Activated CD8-positive, alpha-beta memory T cell treated with anti-CD3 and anti-CD28 coated beads for 1 hour (primary cell): ENCODE measurements at places on chromosomes 16 and 17.

DNA sequence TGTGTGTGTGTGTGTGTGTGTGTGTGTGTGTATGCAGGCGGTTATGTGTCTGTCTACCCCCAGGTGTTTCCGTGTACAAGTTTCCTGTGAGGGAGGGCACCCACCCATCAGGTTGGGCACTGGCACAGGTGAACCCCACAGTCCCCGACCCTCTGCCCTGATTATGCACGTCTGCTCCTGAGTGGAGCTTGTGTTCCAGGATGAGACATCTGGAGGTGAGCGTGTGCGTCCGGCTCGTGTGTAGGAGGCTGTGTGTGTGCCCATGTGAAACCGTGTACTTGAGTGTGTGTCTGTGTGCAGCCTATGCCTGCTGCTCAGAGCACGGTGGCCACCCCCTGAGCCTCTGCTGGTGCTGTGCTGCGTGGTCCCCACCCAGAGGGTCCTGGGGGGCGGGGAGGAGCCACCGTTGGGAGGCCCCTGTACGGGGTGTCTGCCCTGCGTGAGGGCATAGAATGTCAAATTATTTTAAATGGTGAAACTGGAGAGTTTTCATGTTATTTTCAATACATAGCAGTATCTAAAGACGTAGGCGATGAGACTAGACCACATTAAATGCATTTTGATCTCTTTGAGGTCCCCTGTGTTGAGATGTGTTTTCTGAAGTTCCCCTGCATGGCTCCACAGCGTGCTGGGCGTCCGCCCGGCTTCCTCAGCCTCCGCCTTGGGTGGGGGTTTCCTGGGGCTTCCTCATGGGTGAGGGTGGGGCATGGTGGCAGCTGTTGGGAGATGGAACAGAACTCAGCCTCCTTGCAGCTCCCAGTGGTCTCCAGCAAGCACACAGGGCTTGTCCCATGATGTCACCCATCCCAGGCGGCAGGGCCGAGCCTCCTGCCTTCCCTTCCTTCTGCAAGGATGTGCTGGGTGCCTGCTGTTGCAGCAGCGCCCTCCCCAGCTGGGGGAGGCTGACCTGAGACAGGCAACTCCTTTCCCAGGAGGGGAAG is 43.4 kb downstream of the KCNJ12 start:
- no peak for DNase-seq

DNA sequence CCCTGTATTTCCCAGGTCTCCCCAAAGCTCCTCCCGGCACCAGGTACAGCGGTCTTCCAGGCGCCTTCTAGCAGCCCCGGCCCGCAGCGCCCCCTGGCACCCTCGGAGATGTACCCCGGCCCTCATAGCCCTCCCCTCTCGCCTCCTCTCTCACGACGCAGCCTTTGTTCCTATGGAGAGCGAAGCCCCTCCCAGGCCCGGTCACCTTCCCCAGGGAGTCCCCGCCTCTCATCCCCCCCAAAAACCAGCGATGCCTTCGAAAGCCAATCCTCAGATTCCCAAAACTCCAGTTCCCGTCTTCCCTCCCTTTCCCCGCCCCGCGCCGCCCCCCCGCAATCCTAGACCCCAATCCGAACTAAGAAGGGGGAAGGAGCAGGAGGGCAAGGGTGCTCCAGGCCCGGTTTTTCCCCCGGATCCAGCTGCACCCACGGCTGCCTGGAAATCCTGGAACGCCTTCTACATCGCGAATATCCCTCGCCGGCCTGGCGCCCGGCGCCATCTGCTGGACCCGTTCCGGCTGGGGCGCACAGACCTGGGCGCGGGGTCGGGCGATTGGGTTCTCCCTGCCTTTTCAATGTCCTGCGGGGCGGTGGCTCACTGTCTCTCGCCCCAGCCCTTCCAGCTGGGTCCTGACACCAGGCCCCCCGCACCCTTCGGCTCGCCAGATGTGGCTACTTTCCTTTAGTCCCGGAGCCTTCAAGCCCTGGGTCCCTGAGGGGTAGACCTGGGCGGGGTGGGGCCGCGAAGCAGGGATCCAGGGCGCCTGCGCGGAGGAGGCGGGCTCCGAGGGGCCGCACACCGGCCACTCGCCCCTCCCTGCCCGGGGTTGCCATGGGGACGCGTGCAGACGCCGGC is at the start of gene DNAH2:
TSS of gene DNAH2 (plus strand) at position 844 of the 855 bp plus-strand sequence. CDS start 1,991 bp downstream, outside the sequence.
- DNase-seq: no peak

- no peak for DNase-seq
These were observed 403.4 kb downstream of the CDH11 start for GRCh38 chr16:64718486-64718885.

DNA sequence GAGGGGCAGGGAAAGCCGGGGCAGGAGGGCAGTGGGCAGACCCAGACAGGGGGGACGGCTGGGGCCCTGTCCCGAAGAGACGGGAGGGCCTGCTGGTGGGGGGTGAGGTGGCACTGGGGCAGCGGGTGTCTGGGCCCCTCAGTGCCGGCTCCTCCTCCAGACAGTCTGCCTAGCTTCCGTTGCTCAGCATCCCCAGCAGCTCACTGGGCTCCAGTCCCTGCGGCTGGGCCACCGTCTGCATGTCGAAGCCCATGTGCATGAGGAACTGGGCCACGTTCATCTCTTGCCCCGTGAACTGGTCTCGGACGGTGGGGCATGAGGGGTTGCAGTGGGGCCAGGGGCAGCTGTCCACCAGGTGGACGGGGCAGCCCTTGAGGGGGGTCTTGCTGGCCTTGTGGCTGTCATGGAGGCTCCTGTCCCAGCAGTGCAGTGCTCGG is 5.8 kb upstream of the MYADML2 start:
- DNase-seq: no peak

DNA sequence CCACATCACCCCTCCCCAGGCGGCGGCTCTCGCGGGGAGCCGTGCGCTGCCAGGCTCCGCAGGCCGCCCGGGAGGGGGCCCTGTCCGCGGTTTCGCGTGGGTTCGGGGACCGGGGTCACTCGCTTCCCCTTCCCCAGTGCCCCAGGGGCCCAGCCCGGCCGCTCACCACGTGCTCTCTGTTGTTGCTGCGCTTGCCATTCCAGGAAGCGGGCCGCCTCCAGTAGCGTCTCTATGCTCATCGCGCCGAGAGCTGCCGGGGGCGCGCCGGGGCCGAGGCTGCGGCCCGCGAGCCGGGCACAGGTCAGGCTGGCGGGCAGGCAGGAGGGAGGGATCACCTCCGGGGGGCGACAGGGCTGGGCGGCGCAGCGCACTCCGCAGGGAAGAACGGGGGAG is 390 bp downstream of the MNT start:
- no peak for DNase-seq

DNA sequence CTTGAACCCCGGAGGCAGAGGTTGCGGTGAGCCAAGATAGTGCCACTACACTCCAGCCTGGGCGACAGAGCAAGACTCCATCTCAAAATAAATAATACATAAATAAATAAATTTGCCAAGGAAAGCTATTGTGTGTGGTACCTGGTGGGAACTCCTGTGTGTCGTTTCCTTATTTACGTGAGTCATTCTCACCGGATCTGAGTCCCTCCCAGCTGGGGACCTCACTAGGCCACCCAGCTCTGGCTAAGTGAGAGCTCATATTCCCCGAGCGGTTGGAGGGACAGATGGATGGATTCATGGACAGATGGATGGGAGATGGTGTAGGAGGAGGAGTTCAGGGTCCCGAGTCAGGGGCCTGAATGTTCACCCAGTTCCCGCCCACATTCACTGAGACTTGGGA is 22.9 kb upstream of the C1QL1 start:
- no peak for DNase-seq

DNA sequence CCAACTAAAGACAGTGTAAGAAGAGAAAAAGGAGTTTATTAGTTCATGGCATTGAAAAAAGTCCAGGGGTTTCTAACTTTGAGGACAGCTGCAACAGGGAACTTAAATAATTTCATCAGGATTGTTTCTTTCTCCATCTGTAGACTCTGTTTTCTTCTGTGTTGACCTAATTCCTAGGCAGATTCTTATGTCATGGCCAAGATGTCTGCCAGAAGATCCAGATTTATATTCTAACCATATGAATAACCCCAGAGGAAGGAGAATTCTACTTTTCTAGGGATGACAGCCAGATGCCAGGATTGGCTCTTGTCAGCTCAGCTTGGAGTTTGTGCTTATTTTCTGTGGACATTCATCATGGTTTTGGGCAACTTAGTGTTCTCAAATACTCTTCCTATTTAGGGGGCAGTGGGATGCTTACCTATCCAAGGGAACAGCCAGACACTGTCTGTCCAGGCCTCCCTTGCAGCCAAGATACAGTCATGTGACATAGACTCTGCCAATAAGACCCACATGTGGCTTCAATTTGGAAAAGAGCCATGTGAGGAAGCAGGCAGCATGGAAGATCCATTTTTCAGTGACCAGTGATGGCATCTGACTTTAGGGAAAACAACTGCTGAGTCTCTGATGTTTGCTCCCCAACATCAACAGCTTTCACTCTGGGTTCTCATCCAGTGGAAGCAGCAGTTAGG is 18.2 kb downstream of the PCTP start:
- no peak for DNase-seq

DNA sequence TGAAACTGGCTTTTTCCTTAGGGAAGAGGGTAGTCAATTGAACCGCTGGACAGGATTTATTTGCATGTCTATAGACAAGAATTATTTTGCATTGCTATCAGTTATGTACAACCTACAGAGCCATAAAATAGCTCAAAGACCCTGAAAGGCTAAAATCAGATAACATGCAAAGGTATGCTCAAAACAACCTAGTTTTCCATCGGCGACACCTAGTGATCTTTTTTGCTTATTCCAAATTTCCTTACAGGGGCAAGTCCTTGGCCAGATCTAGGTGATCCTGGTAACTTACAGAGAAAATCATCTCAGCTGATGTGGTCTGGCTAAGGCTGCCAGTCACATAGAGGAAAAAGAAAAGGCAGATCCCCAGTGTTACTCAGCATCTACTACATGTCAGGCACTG is 141.2 kb upstream of the RPL38 start:
- DNase-seq: no peak

DNA sequence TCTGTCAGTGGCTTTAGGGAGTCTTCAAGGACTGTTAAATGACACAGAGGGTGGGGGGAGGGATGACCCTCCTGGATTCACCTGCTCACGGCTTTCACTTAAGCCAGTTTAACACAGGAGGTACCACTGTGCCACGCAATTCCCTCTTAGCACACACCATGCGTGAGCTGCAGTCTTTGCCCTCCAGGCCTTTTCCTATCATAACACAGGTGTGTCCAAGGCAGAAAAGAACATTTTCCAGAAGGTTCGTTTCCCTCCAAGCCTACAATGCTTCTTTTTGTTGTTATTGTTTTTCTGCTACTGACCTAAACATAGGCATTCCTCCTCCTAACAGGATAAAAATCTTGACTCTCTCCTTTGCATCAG is 1.1 kb downstream of the ZFHX3 start:
- DNase-seq: no peak

GRCh38 chr16:84511180-84511800 is 6.8 kb upstream of the MEAK7 start:
- DNase-seq: peak; percentile 60

- no peak for DNase-seq
These were observed 1.4 kb downstream of the MRPS7 start for GRCh38 chr17:75263055-75263454.

GRCh38 chr17:65434251-65434650 is 127.2 kb downstream of the AXIN2 start:
- DNase-seq: no peak

DNA sequence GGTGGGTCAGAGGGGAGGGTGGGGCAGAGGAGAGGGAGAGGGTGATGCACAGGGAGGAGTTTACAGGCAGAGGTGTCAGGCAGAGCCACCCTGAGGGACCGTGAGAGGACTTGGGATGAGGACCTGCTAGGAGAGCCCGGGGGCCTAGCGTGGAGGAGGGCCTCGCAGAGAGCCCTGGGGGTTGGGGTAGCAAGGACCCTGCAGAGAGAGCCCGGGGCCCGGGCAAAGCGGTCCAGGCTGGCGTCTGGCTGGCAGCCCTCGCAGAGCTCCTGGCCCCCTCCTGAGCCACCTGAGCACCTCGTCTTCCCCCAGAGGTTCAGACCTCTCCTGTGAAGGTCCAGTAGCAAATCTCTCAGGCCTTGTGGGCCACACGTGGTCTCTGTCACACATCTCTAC is 42.0 kb upstream of the ZNF469 start:
- DNase-seq: no peak

DNA sequence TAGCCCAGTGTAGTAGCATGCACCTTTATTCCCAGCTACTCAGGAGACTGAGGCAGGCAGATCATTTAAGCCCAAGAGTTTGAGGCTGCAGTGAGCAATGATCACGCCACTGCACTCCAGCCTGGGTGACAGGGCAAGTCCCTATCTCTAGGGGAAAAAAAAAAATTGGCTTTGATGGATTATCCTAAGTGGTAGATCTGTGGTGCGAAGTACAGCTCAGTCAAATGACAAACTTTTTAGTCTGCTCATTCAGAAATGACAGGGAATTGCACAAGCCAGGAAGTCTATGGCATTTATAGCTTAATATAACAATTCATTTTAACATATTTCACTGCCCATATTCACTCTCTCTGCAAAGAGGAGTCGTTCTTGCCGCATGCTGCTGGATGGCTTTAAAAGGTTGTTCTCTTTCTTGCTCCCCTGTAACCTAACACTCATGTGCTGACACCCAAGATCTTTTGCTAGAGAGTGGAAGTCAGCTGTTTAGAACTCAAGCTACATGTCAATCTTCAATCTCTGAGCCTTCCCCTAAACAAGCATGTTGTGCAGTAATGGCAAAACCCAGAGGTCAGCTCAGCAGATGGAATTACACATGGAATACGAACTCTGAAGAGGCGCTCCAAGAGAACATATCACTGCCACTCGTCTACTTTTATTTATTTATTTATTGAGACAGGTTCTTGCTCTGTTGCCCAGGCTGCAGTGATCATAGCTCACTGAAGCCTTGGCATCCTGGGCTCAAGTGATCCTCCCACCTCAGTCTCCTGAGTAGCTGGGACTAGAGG is 32.8 kb downstream of the RNF157 start:
- DNase-seq: no peak

DNA sequence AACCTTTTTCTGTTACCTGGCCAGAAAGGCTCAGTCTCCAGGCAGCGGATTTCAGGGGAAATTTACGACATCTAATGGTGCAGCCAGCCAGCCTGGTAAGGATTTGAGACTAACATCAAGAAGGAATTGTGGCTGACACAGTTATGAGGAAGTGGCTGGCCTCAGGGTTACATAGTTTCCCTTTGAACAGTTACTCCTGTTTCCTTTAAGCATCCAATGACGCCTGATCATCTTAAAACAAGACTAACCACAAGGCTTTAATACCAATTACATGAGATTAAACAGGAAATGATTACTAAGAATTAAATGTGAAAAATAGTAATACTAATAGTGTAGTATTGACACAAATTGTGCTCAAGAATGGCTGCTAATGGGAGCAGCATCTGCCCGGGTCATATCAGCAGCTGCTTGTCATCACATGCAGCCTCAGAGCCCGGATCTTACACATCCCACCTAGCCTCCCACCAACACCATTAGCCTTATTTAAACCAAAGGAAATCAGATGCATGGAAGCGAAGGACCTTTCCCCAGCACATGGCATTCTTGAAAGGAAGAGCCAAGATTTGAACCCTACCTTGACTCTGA is 431.8 kb downstream of the PMP22 start:
- no peak for DNase-seq

GRCh38 chr17:9979463-9979995 is 74.5 kb upstream of the RCVRN start:
- no peak for DNase-seq
